ENCODE measurements at places on chromosomes 4 and X.

DNA sequence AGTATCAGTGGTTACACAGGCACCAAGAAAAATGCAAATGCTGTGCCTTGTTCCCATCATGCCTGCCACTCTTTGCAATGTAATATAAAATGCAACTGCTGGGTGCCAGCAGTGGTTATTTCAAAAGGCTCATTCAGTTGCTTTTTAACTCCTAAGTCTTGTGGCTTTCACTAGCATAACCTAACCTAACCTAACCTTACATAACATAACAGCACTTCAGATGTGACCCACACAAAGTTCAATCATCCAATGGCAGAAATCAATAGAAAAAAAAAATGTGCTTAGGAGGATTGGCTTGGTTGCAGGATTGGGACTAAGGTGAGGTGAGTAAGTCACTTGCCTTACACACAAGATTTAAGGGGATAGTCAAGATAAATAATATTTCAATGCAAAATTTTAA, 60.2 kb upstream of the VMA21 start:
- ATAC-seq: no peak

- ATAC-seq: peak; percentile 68
Observed at GRCh38 chrX:48631376-48632090, 34.2 kb downstream of the WDR13 start.

DNA sequence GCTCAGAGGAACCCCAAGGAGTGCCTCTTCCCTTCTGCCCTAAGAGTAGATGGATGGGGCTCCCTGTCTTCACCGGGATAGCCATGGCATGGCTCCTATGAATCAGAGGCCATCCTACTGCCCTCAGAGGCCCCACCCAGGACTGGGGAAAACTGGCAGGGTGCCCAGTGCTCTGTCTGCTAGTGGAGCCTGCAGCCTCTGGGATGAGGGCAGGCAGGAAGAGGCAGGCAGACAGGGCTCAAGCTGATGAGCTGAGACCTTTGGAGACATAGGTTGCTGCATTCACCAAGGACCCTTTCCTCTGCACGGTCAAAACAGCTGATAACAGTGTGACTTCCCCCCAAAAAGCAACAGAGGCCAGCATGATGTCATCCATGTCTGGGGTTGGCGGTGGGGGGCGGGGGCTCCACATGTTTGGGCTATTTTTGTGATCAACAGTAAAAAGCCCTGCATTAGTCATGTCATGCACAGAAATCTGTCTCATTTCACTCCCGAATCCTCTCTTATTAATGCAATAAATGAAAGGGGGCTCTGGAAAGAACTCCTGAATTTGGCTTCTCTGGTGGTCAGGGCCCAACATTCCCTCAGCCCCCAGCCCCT, 207.6 kb upstream of the MAMLD1 start:
- no peak for ATAC-seq

DNA sequence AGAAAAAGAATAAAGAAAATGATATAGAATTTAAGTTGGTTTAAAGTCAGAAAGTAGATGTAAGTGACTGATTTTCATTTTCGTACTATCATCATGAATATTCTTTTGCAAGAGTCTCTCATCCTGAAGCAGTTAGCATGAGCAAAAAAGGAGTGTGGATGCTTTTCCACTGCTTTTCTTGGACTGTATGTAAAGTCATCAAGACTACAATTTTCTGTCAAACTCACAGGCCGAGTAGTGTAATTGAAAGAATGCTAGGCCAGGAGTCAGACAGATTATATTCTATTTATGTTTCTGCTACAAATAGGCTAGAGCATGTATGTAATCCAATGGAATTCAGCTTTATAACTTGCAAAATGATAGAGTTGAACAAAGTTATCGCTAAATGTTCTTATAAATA, 197.1 kb upstream of the SPOCK3 start:
- ATAC-seq: no peak

DNA sequence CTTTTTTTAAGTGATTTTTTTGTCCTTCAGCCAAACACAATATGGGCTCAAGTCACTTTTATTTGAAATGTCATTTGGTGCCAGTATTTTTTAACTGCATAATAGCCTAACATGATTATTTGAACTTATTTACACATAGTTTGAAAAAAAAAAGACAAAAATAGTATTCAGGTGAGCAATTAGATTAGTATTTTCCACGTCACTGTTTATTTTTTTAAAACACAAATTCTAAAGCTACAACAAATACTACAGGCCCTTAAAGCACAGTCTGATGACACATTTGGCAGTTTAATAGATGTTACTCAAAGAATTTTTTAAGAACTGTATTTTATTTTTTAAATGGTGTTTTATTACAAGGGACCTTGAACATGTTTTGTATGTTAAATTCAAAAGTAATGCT, 62.1 kb downstream of the EDNRA start:
- ATAC-seq: no peak

DNA sequence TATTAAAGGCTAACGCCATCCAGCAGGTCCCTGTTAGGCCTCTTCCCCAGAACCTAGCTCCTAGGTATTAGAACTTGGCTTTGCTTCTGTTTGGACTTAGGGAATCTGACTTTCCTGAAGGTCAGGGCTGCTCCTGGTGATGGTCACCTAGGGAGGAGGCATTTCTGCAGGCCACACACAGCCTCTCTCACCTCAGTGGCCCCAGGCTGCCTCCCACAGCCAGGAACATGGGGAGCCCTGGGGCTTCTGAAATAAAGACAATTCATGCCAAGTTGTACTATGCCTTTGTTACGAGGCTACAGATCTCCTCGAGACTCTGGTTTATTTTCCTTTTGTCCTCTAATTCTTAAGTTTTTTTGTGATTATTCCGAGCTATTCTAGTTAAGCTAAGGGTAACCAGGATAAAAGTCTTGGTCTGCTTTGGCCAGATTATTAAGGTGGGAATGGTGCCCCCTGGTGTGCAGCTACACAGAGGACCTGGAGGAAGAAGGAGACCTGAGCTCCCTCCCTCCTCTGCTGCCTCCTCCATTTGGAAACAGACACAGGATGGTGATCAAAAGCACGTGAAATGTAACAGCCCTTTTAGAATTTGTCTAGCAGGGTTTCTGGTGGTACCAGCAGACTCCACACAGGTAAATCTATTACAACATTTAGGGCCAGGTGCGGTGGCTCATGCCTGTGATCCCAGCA, 131.0 kb downstream of the DCLK2 start:
- no peak for ATAC-seq

GRCh38 chr4:142832022-142832421, 14.1 kb downstream of the INPP4B start:
- no peak for ATAC-seq

- no peak for ATAC-seq
Observed at GRCh38 chr4:173909294-173909693, 374.2 kb downstream of the FBXO8 start.

GRCh38 chr4:183426507-183426906, 17.9 kb upstream of the CDKN2AIP start:
- no peak for ATAC-seq

GRCh38 chr4:127335073-127335620, 297.6 kb upstream of the INTU start:
- no peak for ATAC-seq

- ATAC-seq: no peak
Observed at GRCh38 chrX:69670001-69670555, 54.2 kb downstream of the EDA start.

- no peak for ATAC-seq
Observed at GRCh38 chrX:134236626-134237614, at the start of gene CCDC160. Gene CCDC160 (plus strand): TSS chrX:134237182. CDS start chrX:134244801, 7,619 bp downstream.

DNA sequence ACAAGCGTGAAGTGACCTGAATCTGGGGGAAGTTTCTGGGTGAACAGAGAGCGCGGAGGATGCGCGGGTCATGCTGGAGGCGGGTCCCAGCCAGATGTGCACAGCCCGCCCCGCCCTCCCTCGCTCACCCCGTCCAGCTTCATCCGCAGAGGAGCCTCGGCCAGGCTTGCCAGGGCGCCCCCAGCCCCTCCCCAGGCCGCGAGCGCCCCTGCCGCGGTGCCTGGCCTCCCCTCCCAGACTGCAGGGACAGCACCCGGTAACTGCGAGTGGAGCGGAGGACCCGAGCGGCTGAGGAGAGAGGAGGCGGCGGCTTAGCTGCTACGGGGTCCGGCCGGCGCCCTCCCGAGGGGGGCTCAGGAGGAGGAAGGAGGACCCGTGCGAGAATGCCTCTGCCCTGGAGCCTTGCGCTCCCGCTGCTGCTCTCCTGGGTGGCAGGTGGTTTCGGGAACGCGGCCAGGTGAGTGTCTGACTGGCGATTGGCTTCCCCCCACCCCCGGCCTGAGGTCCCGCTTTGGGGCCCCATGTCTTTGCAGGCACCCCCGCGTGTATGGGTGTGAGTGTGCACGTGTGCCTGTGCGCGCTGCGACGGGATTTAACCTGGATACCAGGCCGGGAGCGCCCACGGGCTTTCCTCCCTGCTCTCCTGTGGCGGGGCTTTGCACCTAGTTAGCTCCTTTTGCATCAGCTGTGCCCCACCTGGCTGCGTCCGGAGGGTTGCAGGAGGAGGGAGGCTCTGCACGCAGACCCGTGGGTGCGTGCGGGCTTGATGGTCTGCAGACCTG, at the start of gene EGFL6:
Gene EGFL6, plus strand, starts transcription at position 123 of the 782 bp plus-strand sequence. Its CDS starts 261 bp downstream, at position 384.
- no peak for ATAC-seq

DNA sequence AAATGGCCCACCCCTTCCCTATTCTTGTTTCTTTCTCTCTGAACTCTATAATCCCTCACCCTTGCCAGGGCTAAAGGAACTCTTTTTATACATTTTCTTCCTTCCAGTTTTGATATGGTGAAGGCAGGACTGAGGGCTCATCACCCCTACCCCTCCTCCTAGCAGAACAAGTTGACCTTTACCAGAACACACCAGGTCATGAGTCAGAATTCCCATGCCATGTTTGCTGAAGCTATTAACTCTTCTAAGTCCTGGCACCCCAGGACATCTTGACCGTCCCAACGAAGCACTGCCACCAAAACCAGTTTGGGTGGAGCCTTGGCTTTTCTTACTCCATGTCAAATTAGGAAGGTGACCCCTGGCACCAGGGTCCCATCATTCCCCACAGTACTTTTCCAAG, 57.5 kb upstream of the DYNLT3 start:
- ATAC-seq: no peak

DNA sequence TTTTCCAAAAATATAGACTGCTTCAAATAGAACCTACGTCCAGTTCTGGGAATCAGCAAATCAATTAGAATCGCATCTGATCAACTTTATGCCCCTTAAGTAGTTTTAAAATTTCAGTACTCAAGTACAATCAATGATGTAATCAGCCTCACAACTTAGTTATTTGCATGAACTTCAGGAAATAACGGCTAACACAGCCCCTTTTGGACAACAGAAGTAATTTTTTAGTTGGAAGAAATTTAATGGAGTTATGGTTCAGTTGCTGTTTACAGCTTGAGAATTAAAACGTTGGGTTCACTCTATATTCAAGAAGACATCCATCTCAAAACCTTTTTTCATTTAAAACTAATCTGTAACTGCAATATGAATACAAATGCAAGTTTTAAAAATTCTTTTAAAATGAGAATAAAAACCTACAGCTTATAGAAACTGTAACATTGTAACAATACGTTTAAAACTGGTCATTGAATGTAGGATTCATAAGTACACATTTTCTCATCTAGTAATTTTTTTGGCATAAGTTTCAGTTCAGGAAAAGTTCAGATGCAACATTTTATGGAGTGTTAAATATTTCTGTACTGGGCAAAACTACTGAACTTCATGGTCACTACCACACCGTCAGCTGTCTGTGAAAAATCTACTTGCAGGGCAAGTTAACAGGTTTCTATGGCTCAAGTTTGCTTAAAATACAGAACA, 956 bp downstream of the TAPT1 start:
- no peak for ATAC-seq

DNA sequence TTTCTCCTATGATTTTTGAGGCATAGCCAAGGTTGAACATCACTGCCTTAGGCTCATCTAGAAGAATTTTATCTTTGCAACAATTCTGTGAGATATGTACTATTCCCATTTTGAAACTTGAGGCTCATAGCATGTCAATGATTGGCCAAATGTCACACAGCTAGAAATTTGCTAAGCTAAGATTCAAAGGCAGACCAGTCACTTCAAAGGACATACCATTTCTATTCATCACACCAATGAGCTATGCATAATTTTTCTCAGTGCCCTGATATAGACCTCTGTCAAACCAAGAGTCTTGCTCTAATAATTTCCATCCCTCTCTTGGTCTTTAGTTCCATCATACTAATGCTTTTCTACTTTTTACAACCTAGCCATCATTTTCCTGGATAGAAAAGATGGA, 27.6 kb upstream of the SERTM2 start:
- no peak for ATAC-seq

DNA sequence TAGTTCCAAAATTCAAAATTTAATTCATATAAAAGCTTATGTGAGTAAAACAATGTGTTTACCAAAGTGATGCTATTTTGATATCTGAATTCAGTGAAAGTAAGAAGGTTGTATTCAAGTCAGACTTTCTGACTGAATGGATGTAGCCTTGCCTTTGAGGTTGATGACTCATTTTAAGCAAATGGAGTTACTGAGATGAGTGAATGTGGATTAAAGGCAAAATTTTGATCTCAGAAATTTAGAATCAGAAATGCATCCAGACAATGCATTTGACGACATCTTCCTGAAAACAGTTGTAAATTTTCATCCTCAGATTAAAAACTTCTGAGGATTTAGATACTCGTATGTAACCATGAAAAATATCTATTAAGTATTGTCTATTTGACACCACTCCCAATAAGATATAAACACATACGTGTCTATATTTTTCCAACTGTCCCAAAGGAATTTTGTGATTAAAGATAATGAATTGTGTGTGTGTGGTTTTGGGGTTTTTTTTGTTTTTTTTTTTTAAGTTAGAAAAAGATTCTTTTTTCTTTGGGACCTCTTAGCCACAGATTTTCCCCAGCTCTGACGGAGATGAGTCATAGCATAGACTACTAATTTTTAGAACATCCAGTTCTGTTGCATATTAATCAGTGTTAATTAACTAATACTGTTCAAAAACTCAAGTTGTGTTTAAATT, 34.4 kb downstream of the NFKB1 start:
- ATAC-seq: peak; percentile 88

- no peak for ATAC-seq
Observed at GRCh38 chr4:157908031-157908430, 264.8 kb downstream of the GASK1B start.

- no peak for ATAC-seq
Observed at GRCh38 chrX:70979136-70979762, 48.4 kb upstream of the SLC7A3 start.

- peak; percentile 33 for ATAC-seq
Observed at GRCh38 chr4:121711263-121712000, 14.7 kb upstream of the ANXA5 start.

GRCh38 chrX:12987900-12988594, 13.1 kb downstream of the TMSB4X start:
- no peak for ATAC-seq

- ATAC-seq: peak; percentile 25
Observed at GRCh38 chr4:140726776-140727500, 29.2 kb downstream of the TBC1D9 start.

DNA sequence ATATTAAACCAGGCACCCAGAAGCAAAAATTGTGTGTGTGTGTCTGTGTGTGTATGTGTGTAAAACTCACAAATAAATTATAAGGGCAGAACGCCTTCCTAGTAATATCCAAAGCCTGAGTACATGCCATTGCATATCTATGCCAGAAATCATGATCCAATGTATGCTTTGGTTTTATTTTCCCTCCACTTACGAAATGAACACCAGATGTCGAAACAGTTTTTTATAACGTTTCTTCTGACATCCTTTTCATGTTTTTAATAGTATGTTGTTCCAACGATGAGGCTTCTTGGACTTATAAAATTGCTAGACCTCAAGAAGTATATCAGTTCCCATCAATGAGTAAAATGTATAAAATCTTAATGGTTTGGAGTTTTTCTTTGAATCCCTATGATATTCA, 55.4 kb downstream of the KCNIP4 start:
- no peak for ATAC-seq
